ENCODE measurements at places on chromosomes 13 and 19.

- no peak for DNase-seq
Measured at GRCh38 chr19:43690890-43691289, 20.9 kb upstream of the PLAUR start.

GRCh38 chr13:24063281-24063877 lies 97.1 kb upstream of the SPATA13 start:
- DNase-seq = no peak

DNA sequence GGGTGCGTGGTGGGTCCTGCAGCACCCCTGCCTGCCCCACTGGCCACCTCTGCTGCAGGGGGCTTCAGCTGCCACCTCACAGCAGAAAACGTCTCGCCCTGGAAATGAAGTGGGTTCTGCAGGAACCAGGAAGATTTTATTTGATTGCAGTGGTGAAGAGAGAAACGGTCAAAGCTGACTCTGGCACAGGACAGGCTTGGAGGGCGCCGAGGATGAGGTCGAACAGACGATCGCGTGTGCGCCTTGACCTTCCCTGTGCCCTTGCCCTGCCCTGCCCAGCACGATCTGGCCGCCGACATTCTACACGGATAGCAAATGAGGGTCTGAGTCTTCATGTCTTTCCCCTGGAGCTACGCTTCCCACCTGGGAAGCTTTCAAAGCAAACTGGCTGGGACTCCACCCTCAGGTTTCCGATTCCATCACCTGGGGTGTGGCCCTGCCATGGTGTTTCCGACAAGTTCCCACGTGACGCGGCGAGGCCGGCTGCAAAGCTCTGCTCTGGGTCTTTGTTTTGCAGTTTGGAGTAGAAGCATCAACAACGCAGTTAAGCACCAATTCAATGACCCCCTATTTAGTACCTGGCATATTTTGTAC lies 50.3 kb upstream of the TUBGCP3 start:
- DNase-seq = no peak

DNA sequence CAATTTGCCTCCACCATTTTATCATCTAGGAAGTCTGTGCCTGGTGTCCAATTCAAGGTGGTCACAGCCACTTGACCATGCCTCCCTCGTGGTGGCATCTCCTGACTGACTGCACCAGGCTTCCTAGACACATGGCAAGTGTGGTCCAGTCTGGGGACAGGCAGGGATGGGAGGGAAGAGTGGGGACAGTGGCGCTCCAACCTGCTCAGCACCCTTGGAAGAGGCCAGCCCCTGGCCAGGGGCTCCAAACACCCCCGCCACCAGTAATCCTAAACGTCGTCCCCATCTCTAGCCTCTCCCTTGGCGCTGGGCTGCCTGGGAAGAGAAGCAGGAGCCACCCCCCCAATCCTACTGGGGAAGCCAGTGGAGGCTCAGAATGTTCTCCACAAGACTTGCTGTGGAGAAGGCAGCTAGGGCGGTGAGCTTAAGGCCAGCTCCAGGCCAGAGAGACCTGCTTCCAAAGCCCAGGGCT lies 2.7 kb downstream of the RPL36 start:
- no peak for DNase-seq

- DNase-seq = no peak
Measured at GRCh38 chr13:102261809-102262208, 140.0 kb downstream of the FGF14 start.

GRCh38 chr13:57629821-57630235 lies 1.7 kb upstream of the PCDH17 start:
- DNase-seq = peak; percentile 90

GRCh38 chr19:39816287-39817048 lies 17.5 kb downstream of the DYRK1B start:
- DNase-seq = no peak

- DNase-seq = no peak
Measured at GRCh38 chr13:99681695-99682094, 180.4 kb downstream of the TM9SF2 start.

DNA sequence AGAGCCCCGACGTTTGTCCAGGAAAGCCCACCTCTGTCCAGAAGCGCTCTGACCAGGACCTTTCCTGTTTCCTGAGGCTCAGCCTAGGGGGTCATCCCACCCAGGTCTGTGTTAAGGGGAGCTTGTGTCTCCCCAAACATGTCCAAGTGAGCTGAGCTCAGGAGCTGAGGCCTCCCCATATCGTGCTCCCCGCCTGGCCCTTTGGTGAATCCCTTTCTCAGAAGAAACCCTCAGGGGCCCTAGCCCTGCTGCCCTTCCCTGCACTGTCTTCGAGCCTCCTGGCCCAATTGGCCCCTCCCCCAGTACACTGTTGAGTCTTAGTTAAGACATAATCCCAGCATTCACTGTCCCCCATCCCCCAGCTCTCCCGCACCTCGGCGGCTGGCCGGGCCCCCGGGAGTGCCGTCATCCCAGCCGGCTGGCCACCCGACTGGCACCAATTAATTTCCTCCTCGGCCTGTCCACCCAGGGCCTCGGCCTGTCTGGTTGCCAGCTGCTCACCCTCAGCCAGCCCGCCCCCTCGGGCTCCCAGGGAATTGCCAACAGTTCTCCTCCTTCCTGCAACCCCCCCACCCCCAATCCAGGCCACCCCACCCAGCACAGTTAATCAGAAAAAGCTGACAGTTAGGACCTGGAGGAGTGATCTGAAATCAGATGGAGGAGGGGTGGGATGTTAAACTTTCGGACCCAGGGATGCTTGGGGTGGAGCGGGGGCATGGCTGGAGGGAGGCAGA lies 13.6 kb downstream of the IER2 start:
- peak; percentile 73 for DNase-seq

GRCh38 chr13:23609874-23610576 lies 39.8 kb downstream of the TNFRSF19 start:
- no peak for DNase-seq

GRCh38 chr19:19259741-19260140 lies 13.4 kb downstream of the TM6SF2 start:
- peak; percentile 36 for DNase-seq

GRCh38 chr19:38429055-38429810 lies 3.2 kb upstream of the RASGRP4 start:
- no peak for DNase-seq

DNA sequence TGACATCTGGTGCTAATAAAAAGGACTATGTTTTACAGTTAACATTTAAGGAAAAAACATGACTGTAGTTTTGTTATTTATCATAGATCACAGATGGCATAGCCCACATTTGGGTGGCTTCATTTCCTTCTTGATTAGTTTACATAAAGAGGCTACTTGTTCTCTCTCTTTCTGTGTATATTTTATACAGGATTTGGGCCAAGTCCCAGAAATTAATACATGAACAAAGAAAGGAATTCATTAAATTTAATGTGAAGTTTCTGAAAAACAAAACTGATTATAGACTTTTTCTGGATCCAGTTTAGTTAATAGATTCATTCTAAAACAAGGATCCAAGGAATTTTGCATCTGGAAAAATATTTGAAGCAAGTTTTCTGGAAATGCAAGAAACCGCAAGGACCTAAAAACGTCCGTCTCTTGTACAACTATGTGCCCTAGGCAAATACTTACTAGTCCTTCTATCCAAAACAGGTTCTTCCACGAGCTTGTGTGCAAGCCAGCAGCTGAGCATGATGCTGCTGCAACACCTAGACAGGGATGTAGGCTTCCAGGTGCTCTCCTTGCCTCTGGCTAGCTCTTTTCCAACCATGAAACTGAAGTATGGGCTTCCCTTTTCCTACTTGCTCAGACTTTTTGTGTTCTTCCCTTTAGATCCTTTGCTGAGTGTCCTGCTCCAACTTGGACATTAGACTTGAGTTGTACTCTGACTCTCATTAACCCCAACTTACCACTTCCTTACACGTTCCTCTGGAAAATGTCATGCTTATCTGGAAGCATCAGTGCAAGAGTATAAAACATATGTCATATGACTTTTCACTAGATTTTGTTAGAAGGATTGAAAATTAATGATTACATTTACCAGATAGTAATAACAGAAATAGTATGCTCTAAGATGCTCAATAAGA lies 161.5 kb upstream of the STARD13 start:
- no peak for DNase-seq

DNA sequence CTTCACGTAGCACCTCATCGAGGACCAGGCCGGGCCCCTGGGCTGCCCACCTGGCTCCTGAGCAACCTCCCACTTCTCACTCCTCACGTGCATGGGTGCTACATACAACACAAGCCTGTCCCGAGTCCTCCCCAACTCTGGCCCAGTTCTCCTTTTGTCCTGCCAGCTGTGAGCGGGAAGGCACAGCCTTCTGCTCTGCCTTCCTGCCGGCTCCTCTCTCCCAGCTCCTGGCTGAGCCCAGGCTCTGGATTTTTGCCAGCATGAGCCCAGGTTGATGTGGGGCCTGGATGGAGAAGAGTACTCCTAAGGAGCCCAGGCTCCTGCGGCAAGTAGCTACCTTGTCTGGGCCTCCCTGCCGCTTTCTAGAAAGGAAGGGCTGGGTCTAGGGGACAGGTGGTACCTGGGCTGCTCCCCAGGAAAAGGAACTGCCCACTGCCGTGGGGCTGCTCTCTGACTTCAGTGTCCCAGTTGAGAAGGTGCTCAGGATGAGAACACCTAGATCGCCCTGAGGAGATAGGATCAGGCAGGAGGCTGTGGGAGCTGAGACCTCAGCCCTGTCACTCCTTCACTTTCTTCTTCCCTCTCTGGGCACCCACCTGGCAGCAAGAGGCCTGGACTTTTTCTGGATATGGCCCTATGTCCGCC lies 23.6 kb downstream of the LYL1 start:
- DNase-seq = peak; percentile 38

DNA sequence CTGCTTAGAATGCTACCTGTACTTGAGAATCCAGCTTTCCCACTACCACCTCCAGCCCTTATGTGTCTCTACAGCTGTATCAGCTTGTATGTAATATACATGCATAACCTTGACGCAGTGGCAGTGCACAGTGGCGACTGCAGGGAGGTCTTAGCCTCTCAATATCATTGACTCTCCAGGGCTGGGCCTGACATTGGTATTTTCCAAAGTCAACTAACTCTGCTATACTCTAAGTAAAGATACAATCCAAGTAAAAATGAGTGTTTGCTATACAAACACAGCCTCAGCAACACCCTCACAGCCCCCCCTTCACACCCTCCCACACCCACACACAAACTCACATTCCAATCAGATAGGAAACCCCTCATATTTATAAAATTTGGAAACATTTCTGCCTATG lies 6.7 kb upstream of the UBL3 start:
- DNase-seq = no peak

GRCh38 chr13:63184693-63185092 lies 1769.0 kb upstream of the PCDH20 start:
- DNase-seq = no peak

- peak; percentile 95 for DNase-seq
Measured at GRCh38 chr13:99908140-99908803, 63.3 kb downstream of the ZIC5 start.

DNA sequence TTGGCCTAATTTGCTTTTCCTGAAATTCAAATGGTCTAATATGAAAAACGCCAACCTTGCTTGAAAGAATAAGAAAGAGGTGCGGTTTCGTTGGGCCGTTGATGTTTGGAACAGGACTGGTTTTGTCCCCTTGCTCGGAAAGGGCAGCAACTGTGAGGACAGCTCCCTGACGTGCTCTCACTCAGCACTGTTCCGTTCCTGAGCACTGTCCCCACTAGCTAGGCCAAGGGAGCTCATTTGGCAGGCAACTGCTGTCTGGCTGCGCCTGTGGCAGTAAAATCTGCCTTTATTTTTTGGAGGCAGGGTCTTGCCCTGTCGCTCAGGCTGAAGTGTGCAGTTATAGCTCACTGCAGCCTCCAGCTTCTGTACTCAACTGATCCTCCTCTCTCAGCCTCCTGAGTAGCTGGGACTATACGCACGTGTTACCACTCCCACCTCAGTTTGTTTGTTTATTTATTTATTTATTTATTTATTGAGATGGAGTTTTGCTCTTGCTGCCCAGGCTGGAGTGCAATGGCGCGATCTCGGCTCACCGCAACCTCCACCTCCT lies 4.5 kb downstream of the LDLR start:
- DNase-seq = no peak

GRCh38 chr19:42421591-42422031 lies 5.6 kb downstream of the LIPE start:
- DNase-seq = no peak

DNA sequence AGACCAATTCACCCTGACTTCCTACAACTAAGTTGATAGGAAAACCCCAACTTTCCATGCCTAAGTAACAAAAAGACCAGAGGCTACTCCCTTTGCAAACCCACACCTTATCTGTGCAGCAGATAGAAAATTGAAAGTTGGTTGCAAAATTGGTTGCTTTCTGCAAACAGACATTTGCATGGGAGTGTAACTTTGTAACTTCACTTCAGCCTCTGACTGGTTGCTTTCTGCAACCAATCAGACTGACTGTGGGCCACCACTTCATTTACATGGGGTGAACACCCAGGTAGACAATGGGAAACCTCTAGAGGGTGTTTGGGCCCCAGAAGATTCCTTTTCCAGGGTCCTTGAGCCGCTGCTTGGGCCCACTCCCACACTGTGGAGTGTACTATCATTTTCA lies 9.8 kb downstream of the TEX30 start:
- no peak for DNase-seq

- DNase-seq = no peak
Measured at GRCh38 chr13:26168237-26168814, 53.8 kb downstream of the RNF6 start.

GRCh38 chr13:90618133-90618532 lies 729.4 kb upstream of the MIR17HG start:
- DNase-seq = no peak

DNA sequence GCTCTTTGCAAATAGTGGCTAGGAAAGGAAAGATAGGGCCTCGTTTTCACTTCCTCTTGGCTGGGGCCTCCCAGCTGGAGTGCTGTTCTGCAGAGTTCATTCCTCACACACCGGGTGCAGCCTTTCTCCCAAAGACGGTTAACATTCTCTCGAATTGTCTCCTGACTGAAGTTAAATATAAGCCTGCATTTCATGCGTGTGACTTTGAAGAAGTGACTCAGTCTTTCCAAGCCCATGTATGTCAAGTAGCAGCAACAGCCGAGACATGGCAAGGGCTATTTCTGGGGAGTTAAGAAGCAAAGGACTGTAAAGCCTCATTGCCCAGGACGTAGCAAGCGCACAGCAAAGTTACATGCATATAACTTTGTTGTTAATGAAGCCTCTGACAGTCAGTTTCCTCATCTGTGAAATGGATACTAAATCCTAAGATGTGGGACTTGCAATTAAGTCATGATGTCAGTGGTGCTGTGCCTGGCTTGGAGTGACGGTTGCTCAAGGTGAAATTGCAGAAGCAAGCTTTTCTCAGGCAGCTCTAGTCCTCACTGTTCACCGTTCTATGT lies 502.4 kb downstream of the MYO16 start:
- DNase-seq = no peak

DNA sequence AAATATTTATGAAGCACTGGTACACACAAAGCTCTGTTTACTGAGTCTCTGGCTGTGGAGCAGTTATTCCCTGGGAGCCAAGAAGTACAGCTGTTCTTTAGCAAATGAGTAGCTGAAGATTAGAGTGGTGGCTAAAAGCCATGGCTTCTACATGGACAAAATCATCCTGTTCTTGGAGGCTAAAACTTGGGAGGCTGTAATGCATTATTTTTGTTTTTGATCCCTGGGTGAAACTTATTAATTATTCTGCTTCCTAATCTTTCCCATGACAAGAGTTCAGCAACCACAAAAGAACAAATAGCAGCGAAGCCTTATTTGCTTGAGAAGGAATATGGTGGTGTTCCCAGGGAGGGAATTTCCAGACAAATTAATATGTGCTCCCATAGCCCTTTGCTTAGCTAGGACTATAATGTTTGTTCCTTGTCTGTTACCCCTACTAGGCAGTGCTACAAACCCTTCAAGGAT lies 109.5 kb downstream of the DCT start:
- no peak for DNase-seq

GRCh38 chr13:82900453-82900852 lies 981.8 kb downstream of the SLITRK1 start:
- DNase-seq = no peak
